CD8-positive, alpha-beta memory T cell (primary cell): ENCODE measurements at places on chromosomes 2 and 18.

GRCh38 chr2:43675646-43676321 lies 445 bp downstream of the C1GALT1C1L start:
- no peak for DNase-seq

DNA sequence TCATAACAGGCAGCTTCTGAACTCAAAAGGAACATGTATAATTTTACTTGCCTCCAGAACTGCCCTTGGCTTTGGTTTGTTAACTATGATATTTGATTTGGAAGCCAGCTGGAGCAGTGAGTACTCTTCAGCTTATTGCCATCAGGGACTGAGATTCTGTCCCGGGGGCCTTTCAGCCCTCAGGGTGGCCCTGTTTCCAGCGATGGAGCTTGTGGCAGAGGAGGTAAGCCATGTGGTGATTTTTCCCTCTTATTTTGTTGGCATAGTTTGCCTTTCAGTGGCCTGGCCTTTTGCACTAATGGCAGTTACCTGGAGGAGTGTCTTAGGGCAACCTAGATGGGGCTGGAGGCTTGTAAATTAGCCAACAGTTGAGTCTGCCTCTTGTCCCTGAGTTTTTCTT lies 1955.0 kb upstream of the LRRTM1 start:
- DNase-seq: no peak

DNA sequence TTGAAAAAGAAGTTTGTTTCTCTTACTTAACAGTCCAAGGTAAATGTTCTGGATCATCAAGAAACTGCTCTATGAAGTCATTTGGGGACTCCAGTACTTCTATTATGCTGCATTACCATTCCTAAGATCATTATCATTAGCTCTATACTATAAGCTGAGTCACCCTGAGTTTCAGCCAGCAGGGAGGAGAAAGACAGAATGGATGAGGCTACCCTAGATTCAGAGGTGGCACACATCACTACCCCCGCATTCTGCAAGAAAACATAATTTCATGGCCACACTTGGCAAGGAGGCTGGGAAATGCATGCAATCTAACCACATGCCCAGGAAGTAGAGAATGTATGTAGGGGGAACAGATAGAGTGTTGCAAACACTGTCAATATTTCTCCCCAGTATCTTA lies 16.6 kb upstream of the LNPK start:
- DNase-seq: no peak

- no peak for DNase-seq
Observed at GRCh38 chr2:231190531-231191197, 7.8 kb upstream of the ARMC9 start.

DNA sequence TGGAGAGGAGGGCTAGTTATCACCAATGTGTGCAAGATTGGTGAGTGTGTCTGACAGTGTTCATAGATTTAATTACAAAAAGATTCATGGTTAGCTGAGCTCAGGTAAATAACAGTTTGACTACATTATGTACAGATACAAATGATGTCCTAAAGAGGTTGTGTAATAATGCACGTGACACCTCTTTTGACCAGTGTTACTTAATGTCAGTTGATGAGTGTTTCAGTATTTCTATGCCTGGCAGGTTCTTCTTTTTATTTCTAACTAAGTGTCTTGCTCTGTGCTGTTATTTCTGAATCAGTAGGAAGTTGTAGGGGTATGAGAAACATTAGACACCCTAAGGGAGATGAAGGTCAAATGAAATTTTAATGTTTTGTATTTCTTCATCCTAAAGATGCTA lies 7.9 kb upstream of the INHBB start:
- no peak for DNase-seq

- no peak for DNase-seq
Observed at GRCh38 chr18:8788503-8789429, 83.4 kb downstream of the MTCL1 start.

- DNase-seq: no peak
Observed at GRCh38 chr2:238173692-238174091, 14.9 kb downstream of the ERFE start.

DNA sequence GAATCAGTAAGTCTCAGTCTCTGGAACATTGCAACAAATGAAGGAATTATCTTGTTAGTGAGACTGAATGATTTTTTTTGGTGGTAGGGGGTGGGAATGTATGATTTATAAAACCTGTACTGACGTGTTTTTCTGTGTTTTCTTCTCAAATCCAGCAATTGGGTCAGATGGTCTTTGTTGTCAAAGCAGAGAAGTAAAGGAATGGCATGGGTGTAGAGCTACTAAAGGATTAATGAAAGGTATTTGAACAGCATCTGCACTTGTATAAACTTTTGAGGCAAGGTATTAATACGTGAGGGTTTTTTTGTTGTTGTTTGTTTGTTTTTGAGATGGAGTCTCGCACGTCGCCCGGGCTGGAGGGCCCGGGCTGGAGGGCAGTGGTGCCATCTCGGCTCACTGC lies 10.7 kb downstream of the DDX1 start:
- DNase-seq: no peak

GRCh38 chr2:74079522-74080341 lies 68.0 kb downstream of the BOLA3 start:
- no peak for DNase-seq

GRCh38 chr2:145050134-145050533 lies 530.2 kb upstream of the ZEB2 start:
- DNase-seq: no peak

DNA sequence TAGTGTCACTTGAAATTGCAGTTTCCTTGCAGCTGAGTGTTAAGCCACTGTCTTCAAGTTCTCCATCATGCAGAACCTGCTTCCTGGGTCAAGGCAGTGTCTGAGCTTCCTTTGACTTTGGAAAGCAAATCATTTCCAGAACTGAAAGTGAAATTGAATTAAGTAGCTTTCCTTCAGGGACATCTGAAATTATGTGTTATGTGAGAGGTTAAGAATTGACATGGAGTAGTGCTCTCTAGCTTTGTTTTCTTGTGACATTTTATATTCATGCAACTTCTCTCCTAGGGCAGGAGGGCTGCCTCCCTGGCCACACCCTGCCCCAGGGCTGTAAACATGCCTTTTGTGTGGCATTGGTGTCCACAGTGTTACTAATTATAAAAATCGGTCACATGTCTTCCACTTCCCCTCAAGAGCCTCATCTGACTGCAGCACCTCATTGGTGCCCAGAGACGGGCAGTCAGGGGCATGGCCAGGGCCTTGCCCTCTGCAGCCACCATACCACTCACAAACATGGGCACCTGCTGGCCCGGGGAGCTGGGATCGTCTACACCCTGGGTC lies 14.4 kb downstream of the RAB12 start:
- no peak for DNase-seq

GRCh38 chr2:176653479-176654443 lies 384.5 kb downstream of the MTX2 start:
- peak; percentile 53 for DNase-seq

GRCh38 chr2:166372046-166372445 lies 3.7 kb downstream of the SCN9A start:
- DNase-seq: no peak

- DNase-seq: no peak
Observed at GRCh38 chr2:239576784-239577685, 176.2 kb upstream of the HDAC4 start.

DNA sequence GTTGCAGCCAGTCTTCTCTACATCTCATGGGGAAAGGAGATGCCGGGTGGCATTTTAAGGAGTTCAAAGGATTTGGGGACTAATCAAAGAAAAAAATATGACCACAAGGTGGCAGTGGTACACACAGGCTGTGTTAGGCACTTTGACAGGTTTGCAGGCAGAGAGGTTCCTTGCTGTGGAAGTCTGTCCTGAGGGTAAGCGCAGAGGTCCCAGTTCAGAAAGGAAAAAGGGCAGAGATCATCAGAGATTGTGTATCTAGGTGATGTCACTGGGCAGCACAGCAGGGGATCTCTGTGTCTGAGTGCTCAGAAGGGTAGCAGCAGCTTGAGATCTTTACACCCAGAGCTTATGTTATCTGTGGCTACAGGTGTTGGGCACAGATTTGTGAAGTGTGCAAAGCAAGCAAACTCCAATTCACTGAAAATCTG lies 231.4 kb downstream of the LRRTM1 start:
- no peak for DNase-seq

DNA sequence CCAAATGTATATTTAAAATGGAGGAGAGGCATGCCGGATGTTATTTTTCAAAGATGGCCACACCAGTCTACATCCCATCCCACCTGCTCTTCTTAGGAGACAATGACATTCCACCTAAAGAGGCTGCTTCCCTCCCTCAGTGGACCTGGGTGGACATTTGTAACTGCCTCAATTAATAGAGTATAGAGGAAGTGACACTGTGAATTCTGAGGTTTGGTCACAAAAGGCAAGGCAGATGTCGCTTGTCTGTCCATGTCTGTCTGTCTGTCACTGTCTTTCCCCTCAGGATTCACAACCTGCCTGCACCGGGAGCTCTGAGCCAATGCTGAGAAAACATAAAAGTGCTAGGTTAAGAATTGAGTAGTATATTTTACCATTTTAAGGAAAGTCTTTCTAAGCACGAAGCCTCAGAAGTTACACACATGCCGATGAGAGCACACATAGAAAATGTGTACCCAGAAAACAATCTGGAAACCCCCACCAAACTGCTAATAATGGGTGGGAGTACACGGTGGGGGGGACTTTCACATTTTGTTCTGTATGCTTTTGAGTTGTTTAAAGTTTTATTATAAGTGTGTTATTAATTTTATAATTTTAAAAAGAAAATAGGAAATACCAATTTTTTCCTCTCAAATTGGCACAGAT lies 21.0 kb downstream of the MIB1 start:
- no peak for DNase-seq

DNA sequence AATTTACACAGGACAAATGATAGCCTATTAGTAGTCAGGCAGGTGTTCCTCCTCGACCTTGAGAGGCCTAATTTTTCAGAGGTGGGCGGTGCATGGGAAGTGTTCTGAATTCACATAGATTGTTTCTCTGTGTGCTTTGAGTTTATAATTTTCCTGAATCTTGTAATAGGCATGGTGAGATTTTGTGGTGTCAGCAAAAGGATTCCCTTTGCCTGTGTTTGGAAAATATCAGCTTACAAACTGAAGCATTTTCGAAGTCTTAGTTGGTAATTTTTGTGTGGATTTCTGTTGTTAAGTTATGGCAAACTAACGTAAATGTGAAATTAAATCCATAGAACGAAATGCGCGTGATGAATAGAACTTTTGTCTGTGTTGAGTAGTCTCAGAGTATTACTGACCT lies 194.0 kb upstream of the RBMS1 start:
- no peak for DNase-seq

- no peak for DNase-seq
Observed at GRCh38 chr18:2258954-2259353, 312.4 kb downstream of the METTL4 start.

DNA sequence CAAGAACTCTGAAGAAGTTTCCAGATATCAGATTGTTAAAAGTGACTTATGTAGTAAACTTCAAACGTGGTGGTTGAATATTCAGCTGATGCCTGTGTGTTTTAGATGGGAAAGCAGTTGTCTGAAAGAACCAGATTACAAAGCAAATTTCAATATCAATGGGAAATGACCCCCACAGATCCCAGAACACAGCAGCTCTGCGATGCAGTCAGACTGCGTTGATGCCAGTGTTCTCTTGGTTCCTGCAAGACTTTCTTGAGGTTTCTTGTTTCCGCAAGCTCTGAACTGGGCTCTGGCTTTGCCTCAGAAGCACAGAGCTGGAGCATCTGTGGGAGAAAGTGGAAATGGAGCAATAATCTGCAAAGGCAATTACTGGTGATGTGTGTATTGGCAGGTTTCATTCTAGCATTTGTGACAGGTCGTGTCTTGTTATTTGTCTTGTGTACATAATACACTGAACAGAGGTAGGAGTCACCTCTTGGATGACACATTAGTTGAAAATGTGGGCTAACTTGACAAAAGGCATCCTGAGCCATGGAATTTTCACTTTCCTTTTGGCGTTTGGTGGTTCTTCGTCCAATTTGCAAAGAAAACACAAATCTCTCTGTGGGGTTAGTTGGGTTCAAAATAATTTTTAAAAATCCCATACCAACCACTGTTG lies 10.8 kb upstream of the LYPD6B start:
- DNase-seq: no peak

- no peak for DNase-seq
Observed at GRCh38 chr18:49201464-49201863, 250.7 kb upstream of the SMAD7 start.

DNA sequence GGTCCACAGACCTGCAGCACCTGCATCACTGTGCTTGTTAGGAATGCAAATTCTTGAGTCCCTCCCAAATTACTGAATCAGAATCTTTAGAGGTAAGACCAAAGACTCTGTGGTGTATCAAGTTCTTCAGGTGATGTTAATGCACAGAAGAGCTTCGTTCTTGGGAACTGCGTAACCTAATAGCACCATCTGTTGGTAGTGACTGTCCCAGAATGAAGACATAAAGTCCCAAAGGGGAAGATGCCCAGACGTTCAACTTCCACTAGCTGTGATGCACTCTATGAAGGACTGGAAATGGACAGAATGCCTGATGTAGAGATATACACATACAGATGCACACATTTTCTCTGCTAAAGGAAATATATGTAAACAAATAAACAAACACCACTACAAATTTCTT lies 576.0 kb downstream of the LRP1B start:
- DNase-seq: no peak

DNA sequence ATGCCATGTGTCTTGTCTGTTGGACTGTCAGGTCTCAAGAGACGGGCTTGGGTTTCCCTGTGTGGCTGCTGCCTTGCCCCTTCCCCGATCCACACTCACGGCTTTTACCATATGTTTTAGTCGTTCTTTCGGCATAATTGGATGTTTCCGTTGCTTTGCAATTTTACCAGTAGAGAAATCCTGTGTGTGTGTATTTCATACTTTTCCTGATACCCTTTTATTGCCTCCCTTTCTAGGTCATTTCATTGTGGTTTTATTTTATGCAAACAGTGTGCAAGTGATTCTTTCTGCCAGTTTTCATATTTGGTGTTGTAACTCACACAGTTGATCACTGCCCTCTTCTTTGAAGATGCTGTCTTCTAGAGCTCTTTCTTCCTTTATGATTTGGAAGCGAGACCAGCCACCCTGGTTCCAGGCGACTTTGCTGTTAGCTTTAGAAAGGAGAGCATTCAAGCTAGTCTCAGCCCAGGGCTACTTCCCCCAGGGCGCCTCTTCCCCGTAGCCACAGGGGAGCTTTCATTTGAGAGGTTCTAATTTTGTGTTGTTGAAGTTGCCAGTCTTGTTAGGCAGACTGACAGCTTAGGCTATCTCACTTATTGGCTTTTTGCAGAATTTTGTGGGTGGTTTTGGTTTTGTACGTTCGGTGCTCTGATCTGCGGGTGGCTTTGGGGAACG lies 17.0 kb downstream of the SH3BP4 start:
- no peak for DNase-seq

DNA sequence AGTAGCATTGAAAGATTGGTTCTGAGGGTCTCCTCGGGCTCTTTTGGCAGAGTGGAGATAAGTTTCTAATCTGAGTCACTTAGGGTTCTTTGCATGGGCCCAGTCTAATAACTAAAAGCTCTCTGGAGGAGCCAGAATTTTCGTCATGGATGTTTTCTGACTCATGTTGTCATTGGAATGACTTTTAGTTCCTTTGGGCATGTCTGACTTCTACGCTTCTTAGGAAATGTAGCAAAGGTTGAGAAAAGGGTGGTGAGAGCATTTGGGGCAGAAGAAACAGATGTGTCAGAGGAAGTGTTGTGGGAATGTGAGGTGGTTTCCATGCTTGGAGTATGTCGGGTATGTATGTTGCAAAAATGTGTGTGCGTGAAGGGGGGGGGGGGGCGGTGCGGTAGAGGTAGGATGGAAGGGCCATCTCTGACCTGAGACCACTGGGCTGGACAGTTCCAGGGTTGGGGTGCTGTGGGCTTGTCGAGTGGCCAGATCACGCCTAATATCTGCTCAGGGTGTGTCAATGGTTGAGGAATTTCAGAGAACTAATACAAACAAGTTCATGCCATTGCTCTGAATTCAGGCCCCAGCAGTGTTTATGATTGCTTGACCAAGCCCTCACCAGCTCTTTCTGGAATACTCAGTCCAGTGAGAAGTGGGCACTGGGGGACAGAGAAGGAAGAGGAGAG lies 26.9 kb downstream of the KLHL29 start:
- no peak for DNase-seq
